ENCODE measurements at places on chromosomes 1 and 21.

- no peak for DNase-seq
These were observed 297.1 kb upstream of the ZRANB2 start for GRCh38 chr1:71377886-71378285.

DNA sequence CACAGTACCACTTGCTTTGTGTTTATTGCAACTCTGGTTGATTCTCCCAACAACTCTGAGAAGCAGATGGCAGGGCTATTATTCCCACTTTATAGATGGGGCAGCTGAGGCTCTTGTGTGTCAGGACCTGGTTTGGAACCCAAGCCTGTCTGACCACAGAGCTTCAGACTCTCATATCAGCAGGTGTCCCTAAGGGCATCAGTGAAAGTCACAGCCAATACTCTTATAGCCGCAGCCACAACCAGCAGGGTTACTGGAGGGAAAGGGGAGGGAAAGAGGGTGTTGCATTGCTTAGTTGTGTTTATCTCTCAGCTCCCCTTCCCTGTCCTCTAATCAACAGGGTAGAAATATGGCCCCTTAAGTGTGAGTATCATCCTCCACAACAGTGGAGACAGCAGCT, 304.0 kb downstream of the RRAGC start:
- no peak for DNase-seq

DNA sequence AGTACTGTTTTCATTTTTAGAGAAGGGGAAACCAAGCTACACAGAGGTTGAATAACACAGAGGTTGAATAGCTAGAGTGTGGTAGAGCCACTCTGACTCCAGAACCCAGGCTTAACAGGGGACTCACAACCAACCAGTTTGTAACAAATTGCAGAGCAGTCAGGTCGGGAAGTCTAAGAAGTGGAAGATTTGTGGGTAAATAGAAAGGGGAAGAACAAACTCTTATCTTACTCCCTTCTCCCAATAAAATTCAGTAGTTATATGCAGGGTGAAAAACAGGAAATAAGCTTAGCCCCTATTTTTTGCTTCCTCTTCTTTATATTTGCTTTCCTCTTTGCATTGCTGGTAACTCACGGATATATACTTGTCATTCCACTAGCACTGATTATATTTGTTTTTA, 23.2 kb downstream of the CDC42 start:
- DNase-seq, result no peak

- no peak for DNase-seq
These were observed 5.0 kb downstream of the ADAMTS1 start for GRCh38 chr21:26840201-26840600.

DNA sequence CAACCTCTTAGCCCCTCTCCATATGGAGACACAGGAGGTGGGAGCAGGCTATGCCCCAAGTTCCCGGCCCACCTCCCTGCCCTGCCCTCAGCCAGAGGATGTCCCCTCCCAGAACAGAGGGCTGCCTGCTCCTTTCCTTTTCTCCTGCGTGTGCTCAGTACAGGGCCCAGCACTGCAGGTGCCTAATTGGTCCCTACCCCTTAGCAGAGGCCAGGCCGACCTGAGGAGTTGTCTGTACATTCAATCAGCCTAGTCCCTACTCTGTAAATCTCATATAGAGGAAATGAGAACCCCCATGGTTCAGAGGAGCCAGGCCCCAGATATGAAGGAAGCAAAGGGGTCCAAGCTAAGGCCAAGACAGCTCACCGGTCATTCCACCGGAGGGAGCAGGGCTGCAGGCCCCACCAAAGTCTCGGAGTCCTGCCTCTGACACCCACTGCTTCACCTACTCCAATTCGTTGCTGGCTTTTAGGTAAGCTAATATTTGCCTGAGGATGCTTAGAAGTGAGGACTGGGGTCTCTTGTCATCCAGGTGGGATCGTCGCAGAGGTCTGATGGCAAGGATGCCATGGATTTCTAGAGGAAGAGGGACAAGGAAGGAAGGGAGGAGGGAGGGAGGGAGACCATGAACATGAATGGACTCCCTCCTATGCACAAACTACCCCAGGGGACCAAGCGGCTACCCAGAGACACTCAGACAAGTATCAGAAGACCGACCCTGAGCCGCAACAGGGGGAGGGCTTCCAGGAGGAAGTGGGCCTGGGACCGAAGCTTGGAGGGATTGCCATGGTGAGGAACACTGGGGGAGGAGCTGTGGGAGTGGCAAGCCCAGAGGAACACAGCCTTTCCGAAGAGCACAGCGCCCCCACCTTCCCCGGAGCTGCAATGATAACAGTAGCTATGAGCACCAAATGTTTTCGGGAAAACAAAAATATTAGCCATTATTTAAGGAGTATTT, 30.4 kb upstream of the FOXO6 start:
- no peak for DNase-seq

- no peak for DNase-seq
These were observed 54.2 kb downstream of the ERI3 start for GRCh38 chr1:44300852-44301251.

GRCh38 chr1:16237343-16237830, 404 bp upstream of the CPLANE2 start:
- no peak for DNase-seq

DNA sequence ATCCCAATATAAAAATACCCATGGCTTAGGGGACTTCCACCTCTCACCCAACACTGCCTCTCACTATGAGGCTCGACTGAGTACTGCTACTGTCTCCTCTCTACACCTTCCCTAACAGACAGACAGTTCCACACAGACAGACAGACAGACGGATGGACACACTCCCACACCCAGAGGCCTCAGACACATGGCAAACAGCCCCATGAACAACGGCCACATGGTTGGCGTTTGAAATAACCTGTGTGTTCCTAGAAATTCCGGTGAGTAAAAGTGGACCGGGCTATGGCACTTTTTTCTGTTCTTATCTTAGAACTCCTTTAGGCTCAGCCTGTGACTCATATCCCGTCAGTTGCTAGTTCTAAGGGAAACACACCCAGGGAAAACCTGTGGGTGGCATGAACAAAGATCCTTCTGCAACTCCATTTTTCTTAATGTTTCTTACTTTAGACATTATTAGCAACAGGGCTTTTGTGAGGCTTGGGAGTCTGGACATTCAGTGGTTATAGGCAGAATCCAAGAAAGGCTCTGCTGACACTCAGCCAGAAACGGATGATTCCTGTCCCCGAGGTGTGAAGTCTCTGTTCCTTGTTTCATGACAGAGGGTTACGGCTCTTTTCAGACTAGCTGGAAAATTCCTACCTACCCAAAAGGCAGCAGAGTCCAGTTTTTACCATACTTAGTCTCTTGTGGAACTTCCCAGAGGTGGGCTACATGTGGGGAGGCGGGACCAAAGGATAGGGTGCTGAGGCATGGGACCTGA, 90.5 kb upstream of the TLR5 start:
- no peak for DNase-seq

- DNase-seq, result no peak
These were observed 27.7 kb downstream of the PSMG1 start for GRCh38 chr21:39155578-39155977.

GRCh38 chr1:160007577-160008200, 24.1 kb downstream of the PIGM start:
- DNase-seq, result no peak

- no peak for DNase-seq
These were observed 6.1 kb downstream of the PLPP3 start for GRCh38 chr1:56573311-56573710.

DNA sequence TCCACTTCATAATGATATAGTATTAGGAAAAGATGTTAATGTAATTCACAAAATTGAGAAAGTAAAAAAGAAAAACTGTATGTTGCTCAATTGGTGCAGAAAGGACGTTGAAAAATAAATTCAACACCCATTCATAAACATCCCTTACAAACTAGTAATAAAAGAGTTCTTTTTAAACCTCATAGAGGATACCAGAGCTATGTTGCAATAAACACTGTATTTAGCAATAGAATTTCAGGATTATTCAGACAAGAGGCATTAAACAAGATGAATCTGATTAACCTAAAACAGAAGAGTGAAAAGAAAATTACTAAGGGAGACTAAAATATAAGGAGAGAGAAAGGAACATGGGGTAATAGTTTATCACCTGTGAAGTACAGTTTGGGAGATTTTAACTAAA, 154.8 kb downstream of the NTPCR start:
- no peak for DNase-seq

DNA sequence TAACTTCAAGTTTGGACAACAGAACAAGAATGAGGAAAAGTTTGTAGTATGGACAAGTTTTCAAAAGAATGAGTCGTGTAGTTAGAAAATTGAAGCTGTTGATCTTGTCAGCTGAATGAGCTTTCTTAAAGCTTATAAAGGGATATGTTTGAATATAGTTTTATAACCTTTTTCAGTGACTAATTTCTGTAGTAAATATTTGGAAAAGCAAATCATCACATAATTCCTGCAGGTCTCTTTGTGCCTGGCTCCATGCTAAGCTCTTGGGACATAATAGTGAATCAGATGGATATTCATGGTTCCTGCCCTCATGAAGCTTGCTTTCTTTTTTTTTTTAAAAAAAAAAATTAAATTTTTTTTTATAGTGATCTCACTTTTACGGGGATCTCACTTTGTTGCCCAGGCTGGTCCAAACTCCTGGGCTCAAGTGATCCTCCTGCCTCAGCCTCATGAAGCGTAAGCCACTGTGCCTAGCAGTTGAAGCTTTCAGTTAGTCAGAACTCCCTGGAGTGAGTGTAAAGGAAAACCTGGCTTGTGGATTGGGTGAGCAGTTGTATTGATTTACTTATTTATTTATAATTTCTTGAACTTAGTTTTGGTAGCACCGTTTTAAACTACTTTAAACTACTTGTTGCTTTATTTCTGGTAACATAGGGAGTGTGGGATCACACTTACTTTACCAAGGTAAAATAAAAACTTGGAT, 15.5 kb downstream of the DYRK1A start:
- DNase-seq, result no peak

- DNase-seq, result no peak
These were observed 730 bp downstream of the ZCCHC17 start for GRCh38 chr1:31297277-31298247.

- DNase-seq, result no peak
These were observed 276.3 kb downstream of the MATN1 start for GRCh38 chr1:30447080-30447479.

Data from activated T-cell treated with anti-CD3 and anti-CD28 coated beads for 24 hours (primary cell).